Activated CD4-positive, alpha-beta T cell treated with anti-CD3 and anti-CD28 coated beads, Interleukin-2, amount 50 U/mL, for 4 hours (primary cell): ENCODE measurements at places on chromosomes 7 and 10.

DNA sequence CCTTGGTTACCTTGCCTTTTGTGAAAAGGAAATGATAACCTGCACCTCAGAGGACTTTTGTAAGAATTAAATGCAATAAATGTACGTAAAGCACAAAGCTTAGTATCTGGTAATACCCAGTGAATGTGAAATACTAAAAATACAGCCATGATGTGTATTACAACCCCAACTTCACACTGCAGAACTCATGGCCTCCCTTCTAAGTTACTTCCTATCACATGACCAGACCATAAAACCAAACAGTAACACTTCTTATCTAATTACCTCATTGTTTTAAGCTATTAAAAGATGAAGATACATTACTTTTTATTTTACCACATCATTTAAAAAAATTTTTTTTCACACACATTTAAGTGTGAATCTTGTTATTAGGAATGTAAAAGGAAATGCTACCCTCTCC, 29.0 kb downstream of the VPS41 start:
- no peak for DNase-seq

DNA sequence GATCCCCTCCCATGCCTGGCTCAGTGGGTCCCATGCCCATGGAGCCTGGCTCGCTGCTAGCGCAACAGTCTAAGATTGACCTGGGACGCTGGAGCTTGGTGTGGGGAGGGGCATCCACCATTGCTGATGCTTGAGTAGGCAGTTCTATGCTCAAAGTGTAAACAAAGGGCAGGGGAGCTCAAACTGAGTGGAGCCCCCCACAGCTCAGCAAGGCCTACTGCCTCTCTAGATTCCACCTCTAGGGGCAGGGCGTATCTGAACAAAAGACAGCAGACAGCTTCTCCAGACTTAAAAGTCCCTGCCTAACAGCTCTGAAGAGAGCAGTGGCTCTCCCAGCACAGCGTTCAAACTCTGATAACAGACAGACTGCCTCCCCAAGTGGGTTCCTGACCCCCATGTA, 31.2 kb upstream of the FFAR4 start:
- DNase-seq = no peak

- DNase-seq = no peak
These were observed 83.0 kb upstream of the SEC61G start for GRCh38 chr7:54841772-54842697.

DNA sequence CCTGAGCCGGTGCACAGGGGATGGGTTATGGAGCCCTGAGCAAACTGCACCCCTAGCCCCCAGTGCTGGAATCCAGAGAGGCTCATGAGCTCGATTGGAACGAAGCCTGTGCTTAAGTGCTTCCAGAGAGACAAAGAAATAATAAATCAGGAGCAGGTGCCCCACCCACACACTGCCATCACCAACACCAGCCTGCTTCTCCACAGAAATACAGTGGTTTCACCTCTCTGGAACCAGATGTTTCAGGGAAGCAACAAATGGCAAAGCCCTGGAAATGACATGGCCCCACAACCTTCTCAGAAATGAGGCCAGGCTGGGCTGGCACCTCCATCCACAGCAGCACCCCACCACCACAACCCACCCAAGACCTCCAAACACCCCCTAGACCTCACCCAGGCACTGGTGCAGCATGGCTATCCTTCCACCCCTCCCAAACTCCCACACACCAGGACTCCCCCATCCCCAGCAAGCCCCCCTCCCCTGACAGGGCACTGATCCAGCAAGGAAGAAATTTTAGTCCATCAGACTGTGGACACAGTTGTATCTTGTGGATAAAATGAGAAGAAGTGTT, 4.1 kb upstream of the SLC18A3 start:
- no peak for DNase-seq

- DNase-seq = no peak
These were observed 374.6 kb upstream of the GHITM start for GRCh38 chr10:83764666-83765065.

GRCh38 chr7:31186202-31186601, 134.1 kb downstream of the ADCYAP1R1 start:
- DNase-seq = no peak

GRCh38 chr7:112876877-112877276, 86.7 kb upstream of the TMEM168 start:
- DNase-seq = no peak

GRCh38 chr7:117066668-117067067, 113.4 kb downstream of the ST7 start:
- no peak for DNase-seq
